Vagina (tissue), 2 donors: ENCODE measurements at places on chromosomes 6 and 20. TPM values are rescaled to one million over a fixed set of nuclear protein-coding genes. Genes with fewer than 3 reads are reported as not detected.

TRIM10 gene
- not detected for total RNA-seq

PCSK2 gene
- 0.98 TPM for total RNA-seq

TNFRSF21 gene
- 30.4 TPM for total RNA-seq

ULBP2 gene
- not detected for total RNA-seq

PARD6B gene
- 4.7 TPM for total RNA-seq

WDR46 gene
- total RNA-seq = 36.3 TPM

KPNA5 gene
- 7.9 TPM for total RNA-seq

BCL2L1 gene
- 57.2 TPM for total RNA-seq

SCRT2 gene
- total RNA-seq = not detected

ARFGEF2 gene
- total RNA-seq = 21.9 TPM

GPR63 gene
- total RNA-seq = 2.5 TPM

C6orf163 gene
- 2.0 TPM for total RNA-seq

F13A1 gene
- 58.4 TPM for total RNA-seq

PREP gene
- 19.2 TPM for total RNA-seq

NOX3 gene
- total RNA-seq = not detected
